Stimulated activated CD8-positive, alpha-beta memory T cell treated with anti-CD3 and anti-CD28 coated beads, Interleukin-7, amount 100 ng/mL, for 24 hours (primary cell): ENCODE measurements at places on chromosomes 2 and 18.

- DNase-seq, result no peak
These were observed 729.4 kb downstream of the RNF144A start for GRCh38 chr2:7646661-7647060.

DNA sequence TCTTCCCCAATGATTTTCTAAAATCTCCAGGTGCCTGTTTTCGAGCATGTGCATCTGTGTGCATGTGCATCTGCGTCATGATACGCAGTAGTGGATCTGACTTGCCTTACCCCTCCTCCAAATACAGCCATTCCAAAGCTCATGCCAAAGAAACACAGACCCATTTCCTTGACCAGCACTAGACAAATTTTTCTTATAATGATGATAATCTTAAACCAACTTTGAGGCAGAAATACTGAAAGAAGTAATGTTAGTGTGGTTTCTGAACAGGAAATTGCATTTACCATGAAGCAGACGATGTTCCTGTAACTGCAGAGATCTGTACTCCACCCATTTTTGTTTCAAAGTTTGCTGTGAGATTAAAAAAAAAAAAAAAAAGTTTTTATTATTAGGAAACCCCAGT, 25.6 kb downstream of the CYTIP start:
- no peak for DNase-seq

- DNase-seq, result no peak
These were observed 20.6 kb upstream of the ST8SIA3 start for GRCh38 chr18:57331718-57332117.

DNA sequence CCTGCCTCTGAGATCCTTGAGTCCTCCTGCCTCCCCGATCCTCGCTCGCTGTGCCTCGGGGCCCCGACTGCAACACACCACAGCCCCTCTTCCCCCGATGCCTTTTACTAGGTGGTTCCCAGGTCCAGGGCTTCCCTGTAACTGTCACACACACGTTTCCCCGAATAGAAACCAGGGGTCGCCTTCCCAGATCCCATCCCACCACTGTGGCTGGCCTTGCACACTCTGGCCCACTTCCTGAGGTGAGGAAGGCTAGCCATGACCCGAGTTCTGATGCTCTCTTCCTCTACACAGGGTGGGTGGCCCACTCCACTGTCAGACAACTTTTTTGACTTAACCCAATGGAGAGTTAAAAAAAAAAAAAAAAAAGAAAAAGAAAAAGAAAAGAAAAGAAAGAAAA, 139.6 kb upstream of the ASB18 start:
- no peak for DNase-seq

GRCh38 chr2:120605231-120605935, 130.3 kb upstream of the GLI2 start:
- no peak for DNase-seq

DNA sequence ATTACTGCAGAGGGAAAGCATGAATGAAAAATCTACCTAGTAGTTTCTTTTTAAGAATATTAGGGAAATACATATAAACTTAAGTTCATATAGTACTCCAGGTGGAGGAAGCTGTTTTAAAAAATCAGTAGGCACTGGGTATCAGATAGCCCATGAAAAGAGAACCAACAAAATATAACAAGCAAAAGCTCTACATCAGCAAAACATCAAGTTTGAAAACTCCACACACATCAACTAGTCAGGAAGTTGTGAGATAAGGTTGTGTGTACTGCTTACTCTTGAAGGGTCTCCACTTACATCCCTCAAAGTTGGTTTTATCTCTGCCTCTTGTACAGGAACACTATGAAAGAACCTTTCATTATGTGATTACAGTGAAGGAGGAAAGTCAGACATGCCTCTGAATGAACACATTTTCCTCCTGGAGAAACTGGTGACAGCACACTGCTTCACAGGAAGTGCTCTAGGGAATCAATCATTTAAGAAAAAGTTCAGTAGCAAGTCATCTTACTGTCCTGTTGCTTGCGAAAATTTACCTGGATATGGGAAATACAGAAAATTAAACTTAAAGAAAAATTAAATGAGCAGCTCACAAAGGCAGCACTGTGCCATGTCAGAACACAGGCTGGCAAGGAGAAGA, 57.7 kb downstream of the THADA start:
- DNase-seq, result no peak

GRCh38 chr2:180614776-180615175, 365.6 kb upstream of the UBE2E3 start:
- DNase-seq, result no peak

DNA sequence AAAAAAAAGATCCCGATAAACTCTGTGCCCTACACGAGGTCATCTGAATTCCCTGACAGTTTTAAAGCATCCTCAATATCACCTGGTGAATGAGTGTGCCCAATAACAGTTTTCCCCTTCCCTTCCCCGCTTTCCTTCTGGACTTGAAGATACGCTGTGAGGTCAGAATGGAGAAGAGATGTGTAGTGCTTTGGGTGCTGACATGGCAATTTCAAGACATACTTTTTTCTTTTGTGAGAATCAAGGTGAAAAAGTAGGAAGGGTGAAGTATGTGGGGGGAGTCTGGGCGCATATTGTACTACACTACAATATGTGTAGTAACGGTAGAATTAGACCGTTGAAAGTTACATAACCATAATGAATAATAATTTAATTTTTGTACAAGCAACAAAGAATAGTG, 21.7 kb downstream of the DNAJC27 start:
- no peak for DNase-seq

DNA sequence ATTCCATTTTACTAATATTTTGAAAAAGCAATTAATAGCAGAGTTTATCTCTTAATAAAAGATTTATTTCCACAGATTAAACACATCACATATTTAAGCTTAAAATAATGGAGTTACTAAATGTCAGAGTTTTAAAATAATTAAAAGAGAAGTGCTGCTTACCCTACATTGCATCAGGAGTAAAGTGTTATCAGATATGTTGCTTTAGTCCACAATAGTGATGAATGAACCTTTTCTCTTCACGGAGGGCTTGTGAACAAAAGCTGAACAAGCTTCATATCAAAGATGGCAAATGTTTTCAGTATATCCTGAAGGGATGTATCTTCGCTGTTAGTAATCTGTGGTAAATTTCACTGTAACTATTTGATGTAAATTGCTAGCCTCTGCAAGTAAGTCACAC, 69.4 kb upstream of the TTC27 start:
- no peak for DNase-seq

DNA sequence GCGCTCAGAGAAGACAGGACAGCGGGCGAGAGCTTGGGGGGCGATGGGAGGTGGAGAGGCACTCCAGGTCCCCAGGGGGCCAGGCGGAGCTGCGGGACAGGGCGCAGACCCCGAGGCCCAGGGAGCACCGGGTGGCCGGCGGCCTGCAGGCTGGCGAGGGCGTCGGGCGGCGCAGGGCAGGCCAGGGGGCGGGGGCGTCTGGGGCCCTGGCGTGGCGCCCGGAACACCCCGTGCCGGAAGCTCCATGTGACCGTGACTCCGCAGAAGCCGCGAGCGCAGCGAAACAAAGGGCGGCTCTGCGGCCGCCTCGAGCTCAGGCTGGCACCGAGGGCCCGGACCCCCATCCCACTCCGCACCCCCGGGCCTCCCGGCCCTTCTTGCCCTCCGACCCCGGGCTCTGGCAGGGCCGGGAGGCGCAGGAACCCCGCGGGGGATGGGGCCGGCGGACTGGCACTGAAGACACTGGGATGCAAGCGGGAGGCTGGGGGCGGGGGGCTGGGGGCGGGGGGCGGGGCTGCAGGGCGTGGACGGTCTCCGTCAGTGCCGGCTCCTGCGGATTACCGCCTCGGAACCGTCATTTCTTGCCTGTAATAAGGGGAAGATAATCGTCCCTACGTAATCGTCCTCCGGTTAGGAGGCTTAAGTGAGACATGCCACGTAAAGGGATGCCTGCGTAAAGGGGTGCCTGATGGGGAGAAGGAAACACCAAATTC, 19.1 kb downstream of the SH2D6 start:
- peak; percentile 41 for DNase-seq

DNA sequence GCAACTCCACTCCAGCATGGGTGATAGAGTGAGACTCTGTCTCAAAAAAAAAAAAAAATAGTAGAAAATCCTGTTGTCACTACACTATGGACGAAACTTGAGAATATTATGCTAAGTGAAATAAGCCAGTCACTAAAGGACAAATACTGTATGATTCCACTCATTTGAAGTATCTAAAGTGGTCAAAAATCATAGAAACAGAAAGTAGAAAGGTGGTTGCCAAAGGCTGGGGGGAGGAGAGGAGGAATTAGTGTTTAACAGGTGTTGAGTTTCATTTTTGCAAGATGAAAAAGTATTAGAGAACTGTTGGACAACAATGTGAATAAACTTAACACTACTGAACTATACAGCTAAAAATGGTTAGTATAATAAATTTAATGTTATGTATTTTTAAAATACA, 18.8 kb upstream of the RMP24 start:
- DNase-seq, result no peak

GRCh38 chr18:11923450-11923849, 15.3 kb upstream of the MPPE1 start:
- DNase-seq, result no peak

DNA sequence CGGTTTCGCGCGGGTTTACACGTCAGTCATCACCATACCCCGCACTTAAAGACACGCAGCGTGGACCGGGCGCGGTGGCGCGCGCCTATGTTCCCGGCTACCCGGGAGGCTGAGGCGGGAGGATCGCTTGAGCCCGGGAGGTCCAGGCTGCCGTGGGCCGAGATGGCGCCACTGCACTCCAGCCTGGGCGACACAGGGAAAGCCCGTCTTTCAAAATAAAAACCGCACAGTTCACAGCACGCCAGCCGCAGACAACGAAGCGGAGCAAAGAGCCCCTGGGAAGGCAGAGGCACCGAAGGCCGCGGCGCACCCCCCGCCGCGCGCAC, 328 bp downstream of the DTYMK start:
- no peak for DNase-seq

DNA sequence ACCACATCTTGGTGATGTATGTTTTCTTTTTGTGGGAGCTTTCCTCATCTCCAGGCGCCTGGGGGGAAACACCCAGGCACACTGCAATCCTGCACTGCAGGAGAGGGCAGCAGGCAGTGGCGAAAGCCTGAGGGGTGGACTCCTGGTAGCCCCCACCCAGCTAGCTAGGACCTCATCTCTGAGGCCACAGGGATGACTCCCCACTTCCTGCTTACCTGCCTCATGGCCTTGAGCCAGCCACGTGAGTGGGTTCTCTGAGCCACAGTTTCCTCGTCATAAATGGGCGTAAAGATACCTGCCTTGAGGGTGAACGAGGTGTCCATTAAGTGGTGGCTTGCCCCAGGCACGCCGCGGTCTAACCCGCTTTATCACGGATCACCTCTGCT, 19.1 kb downstream of the TRAF3IP1 start:
- no peak for DNase-seq

DNA sequence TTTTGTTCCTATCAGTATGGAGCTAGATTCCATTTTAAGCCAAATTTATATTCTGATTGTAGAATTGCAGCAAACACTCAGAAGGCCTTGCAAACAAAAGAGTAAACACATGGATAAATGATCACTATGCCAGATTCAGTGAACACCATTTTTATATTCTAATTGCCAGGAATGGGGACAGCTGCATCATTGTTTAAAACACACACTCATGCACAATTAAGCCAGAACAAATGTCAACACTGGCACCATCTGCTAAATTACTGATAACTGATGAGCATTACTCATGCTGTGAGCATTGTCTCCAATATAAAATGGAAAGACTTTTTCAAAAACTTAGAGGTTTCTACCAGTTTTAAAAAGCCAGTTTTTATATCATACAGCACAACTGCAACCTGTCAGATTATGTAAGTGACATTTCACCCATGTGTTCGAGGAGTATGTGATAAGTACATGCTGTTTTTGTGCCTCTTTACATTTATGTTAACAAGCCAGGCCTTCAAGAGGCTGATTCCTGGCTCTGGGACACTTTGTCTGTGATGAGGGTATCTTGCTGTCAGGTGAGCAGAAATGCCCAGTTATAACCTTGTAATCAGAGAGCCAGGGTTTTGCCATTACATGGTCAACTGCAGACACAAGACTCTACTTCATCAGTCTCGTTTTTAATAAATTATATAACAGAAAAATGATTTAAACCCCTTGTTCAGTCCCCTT, 4.4 kb upstream of the ST8SIA5 start:
- no peak for DNase-seq

- DNase-seq, result no peak
These were observed 112.8 kb downstream of the CDC42EP3 start for GRCh38 chr2:37558623-37559022.

DNA sequence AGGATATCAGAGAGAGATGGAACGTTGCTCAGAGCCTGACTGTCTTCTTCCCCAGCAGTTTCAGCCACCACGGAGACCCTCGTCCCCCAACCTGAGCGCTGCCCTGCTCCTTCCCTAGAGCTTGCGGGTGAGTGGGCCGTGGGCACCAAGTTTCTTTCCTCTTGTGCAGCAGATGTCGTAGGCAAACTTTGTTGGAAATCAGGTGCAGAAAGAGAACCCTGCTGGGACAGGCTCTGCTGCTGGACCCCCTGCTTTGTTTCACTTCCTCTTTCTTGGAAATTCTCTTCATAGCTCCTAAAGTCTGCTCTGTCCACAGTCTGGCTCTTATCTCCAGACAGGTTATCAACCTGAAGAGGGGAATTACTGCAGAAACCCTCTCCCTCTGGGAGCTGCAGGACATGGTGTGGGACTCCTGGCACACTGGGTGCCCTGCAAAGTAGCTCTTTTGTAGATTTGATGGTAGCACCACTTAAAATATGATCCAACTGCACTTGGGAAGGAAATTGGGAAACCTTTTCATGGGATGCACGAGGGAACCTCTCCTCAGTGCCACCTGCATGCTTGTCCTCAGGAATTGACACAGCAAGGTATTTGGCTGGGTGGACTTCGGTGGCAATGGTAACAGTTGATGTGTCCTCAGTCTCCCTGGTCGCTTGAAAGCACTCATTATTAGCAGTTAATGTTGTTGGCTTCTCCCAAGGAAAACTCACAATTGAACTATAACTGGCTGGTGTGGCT, 92.2 kb downstream of the ALPK2 start:
- DNase-seq, result no peak

DNA sequence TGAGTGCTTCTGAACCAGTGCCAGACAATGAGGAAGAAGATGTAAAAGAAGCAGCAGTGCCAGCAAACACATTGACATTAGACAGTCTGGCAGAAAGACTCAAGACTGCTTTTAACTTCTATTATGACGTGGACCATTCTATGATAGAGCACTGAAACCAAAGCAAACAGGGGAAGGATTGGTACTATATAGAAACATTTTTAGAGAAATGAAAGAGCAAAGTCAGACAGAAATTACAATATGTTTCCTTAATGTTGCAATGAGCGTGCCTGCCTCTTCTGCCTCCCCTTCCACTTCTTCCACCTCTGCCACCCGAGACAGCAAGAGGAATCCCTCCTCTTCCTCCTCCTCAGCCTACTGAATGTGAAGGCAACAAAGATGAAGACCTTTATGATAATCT, 39.7 kb downstream of the DHX57 start:
- no peak for DNase-seq
